ENCODE measurements at places on chromosomes 6 and 20.
A peak's percentile ranks its signal among the peaks of the same experiment; 100 is the strongest.

DNA sequence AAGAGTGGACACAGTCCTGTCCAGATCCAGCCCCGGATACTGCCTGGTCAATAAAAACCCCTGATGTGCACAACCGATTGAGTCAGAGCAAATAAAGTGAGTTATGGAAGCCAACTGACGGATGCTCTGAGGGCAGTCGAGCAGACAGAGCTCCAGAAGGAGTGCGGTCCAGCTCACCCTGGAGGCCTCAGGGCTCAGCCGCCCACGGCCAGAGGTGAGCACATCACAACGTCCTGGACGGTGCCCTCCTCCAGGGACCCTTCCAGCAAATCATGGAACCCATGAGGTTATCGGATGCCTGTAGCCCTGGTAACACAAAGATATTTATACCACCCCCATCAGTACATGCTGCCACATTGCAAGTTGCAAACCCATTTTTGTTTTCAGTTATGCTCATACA lies 44.0 kb upstream of the SMOC2 start:
- DNase-seq: no peak

DNA sequence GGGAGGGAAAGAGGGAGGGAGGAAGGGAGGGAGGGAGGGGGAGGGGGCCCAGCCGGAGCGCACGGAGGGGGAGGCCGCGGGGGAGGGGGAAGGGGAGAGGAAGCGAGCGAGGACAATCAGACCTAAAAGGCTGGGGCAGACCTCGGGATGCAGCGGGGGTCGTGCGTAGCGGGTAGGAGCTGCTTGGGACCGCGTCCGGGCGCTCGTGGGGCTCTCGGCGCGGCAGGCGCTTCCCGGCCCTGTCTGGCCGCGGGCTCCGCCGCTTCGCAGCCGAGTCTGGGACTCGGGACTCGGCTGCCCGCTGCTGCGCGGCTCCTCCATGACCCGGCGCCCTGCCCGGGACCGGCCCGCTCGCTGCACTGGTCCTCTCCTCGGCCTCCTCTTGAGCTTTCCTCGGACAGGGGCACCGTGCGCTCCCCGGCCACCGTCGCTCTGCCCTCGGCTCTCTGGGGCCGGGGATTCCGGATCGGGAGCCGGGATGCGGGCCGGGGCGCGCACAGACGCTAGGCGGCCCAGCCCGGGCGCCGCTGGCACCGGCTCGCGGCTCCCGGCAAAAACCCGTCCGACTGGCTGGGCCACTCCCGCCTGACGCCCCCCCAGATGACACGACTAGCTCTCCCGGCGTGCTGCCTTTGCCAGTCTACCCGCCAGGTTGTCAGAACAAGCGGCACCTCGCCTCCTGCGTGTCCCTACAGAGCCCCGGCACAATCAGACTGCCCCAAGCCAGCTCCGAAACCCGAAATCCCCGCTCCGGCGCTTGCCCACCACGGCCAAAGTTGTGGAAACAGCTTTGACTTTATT lies 2.2 kb downstream of the TFAP2A start:
- no peak for DNase-seq

GRCh38 chr20:1269235-1269634 lies 3.1 kb downstream of the SNPH start:
- no peak for DNase-seq

DNA sequence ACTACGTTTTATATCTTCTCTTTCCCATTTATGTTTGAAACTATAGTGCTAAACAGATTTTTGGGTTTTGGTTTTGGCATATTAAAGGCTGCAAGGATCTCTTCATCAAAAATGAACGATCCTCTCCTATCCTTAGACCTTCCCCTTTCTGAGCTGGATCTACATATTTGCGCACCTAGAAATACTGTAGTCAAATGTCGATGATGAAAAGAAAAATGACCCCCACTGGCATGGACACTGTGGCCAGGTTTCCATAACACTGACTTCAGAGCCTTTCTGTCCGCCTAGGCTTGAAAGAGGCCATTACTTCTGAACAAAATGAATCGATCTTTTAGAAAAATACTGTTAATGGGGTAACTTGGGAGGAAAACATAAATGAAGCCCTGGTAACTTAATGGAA lies 5.8 kb downstream of the FLRT3 start:
- no peak for DNase-seq

DNA sequence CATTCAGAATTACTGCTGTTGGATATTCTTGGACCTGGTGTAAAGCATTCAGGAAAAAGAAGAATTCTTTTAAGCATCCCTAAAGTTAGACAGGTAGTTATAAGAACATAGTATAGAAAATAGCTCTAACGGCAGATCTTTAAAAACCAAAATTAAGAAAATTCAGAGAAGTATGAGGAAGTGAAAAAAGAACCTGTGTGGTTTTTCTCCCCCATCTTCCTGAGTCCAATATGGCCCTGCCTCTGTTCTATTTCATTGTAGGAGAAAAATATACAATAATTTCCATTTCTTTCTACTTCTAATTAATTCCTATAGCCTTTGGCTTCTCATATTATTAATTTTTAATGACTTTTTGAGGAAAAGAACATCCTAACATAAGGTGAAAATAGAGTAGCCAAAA lies 47.1 kb downstream of the FHL5 start:
- DNase-seq: no peak

GRCh38 chr6:30396833-30397479 lies 52.0 kb downstream of the RPP21 start:
- DNase-seq: peak; percentile 84
